ENCODE measurements at places on chromosomes 3 and 15.

GRCh38 chr3:101166150-101166549, 154.2 kb downstream of the IMPG2 start:
- DNase-seq, result no peak

DNA sequence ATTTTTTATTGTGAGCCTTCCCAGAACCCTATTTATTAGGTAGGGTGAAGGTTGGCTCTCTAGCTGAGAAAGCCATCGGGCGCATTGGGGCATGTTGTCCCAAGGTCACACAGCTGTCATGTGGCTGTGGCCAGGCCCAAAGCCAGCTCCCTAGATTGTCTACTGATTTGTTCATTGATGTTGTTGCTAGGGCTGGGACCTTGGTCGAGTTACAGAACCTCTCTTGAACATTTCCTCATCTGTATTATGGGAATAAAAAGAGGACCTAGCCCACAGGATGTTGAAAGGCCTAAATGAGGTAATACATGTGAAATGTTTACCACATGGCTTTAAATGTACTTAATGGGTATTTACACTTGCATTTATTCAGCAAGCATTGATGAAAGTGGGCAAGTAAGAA, 252.5 kb downstream of the SUCLG2 start:
- no peak for DNase-seq

GRCh38 chr3:72100080-72100511, 315.1 kb upstream of the PROK2 start:
- DNase-seq, result no peak

DNA sequence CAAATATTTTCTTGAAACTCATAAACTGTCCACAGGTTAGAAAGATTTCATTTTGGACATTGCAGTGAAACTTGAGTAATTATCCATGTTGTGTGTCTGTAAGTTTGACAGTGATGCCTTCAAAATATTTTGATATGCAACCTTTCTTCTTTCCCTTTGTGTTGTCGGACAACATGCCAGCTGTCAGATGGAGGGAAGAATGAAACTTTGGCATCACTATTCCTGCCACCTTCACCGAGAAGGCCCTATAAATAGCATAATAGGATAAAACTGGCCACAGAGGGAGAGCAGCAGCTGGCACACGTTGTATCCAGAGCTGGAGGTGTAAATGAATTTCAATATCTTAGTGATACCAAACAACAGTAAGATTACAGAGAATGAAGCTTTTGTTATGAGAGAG, 436.7 kb upstream of the CFAP20DC start:
- DNase-seq, result no peak

GRCh38 chr3:108225221-108225620, 3.0 kb upstream of the IFT57 start:
- no peak for DNase-seq

GRCh38 chr3:165502707-165503106, 306.5 kb upstream of the SLITRK3 start:
- DNase-seq, result no peak

DNA sequence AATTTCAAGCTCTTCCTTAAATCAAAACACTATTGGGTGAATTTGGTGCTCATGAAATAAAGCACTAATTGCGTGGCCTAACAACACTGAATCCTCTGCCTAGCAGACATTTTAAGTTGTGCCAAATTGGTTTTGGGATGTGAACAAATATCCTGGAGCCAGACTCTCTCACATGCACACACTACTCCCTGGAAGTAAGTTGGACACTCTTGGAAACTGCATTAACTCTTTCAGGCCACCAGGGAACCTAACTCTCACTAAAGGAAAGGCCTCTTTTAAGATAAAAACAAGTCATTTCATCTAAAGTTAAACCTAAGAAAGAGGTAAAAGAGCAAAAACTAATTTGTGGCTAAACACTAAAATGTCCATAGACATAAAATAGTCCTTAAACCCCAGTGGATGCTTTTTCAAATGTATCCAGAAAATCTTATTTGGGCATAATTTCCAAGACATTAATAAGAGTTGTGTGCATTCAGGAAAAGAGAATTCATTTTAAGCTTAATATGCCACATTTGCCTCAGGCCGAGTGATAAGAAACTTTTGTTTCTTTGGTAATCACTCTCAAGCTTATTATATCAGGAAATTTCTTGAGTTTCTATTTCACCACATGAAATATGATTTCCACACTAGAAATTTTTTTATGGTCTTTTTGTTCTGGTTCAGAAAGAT, 61.8 kb downstream of the ZBTB20 start:
- no peak for DNase-seq

GRCh38 chr3:190676481-190676880, 162.6 kb downstream of the IL1RAP start:
- no peak for DNase-seq

DNA sequence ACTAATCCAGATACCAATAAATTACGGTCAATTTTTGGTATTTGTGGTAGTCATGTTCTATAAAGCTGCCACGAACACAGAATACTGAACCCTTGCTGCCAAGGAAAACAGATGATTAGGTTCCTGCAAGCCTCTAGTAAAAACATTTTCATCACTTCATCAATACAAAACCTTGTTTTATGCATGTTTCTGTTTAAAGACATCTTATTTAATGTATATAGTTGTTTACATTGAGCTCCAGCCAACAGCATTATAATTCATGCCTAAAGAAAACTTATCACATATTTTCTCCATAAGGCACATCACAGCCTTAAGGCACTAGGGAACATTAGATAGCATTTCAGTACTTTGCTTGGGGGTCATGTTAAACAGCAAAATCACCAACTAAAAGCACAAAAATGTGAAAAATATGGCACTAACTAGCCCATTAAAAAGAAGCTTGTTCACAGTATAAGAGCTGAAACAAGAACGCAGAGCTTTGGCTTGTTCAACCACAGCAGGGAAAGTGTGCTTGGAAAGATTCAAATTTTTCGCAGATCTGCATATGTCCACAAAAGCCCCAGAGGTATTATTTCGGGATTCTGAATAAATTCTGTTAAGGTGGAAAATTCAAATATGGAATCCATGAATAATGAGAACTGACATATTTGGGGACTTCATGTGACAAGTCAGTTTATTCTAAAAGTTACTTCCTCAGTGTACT, 27.7 kb downstream of the POLQ start:
- no peak for DNase-seq

- DNase-seq, result no peak
These were observed 1.1 kb upstream of the MAGEF1 start for GRCh38 chr3:184713040-184713355.

GRCh38 chr3:144777906-144778305, 806.3 kb downstream of the DIPK2A start:
- no peak for DNase-seq

DNA sequence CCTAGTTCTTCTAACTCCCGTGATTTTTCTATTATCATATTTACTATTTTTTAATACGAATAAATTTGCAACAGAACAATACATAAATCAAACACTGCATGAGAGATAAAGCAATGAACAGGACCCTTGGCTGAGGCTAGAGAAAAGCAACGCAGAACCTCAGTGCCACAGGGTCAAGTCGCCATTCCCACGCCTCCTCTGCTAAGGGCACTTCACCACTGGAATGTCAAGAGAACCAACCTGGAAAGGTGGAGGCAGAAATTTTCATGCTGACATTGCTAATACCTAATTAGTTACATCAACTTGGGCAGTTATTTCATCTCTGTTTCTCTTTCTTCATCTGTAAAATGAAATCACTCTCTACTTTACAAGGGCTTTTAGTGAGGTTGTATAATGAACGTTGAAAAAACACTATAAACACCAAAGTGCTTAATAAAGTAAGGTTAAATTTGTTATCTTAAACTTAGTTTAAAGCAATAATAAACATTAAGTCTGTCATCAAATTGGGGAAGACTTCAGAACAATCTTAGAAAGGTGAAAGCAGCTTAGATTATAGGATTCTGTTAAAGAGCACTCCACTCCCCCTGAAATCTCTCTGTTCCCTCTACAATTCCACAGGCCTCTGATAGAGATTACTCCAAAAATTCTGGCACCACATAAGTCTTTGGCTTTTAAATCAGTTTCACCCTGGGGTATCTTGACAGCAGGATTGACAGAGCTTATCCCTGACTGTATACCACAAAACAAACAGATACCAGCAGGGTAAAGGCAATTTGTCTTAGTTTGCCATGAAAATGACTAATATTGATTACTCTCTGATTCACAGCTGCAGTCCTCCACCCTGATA, 41.9 kb downstream of the PLCH1 start:
- DNase-seq, result no peak

DNA sequence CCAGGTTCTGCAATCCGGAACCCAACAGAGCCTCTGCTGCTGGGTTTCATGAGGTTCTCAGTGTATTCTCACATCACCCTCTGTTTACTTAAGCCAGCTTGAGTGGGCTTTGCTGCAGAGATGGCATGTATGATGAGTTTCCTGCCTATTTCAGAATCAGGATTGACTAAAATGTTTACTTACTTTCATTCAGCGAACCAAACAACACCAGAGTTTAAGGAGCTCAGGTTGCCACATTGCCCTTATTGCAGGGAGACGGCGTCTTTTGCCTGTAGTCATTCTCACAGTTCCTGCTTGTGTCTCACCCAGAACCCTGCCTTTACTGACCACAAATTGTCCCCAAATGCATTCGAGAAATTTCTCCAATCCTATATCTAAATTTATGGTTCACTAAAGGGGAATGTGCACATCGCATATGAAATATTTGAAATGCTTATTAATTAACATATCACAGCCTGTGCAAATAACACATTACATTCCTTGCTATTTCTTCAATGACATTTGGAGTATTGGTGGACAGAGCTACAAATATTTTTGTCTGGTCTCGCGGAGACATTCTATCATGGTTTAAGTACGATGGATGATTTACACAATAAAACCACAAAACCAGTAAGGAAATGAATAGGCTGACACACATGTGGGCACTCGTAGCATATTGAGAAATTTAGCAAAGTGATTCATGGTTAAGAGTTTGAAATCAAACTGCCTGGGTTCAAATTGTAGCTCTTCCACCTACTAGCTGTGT, 377.2 kb upstream of the CFAP20DC start:
- DNase-seq, result no peak

DNA sequence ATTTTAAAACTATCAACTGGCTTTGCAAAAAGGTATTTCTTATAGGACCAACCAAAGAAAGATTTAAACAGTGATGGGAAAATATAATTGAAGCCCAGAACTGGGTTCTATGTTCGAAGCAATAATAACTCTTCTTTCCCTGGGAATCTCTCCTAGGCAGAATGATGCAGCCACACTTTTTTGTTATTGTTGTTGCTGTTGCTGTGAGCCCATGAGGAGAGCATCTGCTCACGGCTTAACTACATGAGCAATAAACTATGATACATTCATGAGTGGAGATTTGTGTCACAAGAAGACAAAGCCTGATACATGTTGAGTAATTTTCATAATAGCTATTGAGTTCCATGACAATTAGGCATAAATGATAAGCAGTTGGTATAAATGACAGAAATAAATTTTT, 80.5 kb downstream of the CRTC3 start:
- DNase-seq, result no peak

GRCh38 chr15:70240082-70240481, 142.4 kb upstream of the TLE3 start:
- DNase-seq, result no peak

GRCh38 chr3:106208251-106208650, 339.4 kb upstream of the CBLB start:
- DNase-seq, result no peak

- no peak for DNase-seq
These were observed 1.4 kb downstream of the ACTC1 start for GRCh38 chr15:34793901-34794300.

GRCh38 chr15:101562428-101563059, 73.0 kb upstream of the PCSK6 start:
- DNase-seq, result no peak

- no peak for DNase-seq
These were observed 279.9 kb upstream of the UMPS start for GRCh38 chr3:124450366-124450765.

DNA sequence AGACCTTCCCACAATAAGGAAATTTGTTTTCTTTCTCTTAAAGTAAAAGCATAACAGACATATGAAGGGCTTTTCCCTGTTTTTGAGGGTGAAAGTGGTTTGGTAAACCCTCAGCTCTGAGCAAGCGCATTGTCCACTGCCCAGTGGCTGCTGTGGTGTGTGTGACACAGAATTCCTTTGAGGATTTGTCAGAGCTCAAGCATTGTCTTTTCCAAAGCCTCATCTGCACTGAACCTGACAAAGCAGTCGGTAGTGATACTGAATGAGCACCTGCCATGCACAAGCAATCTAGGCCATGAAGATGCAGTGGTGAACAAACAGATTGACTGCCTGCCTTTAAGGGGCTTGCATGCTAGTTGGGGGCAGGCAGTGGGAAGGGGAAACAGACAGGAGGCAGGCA, 128.3 kb downstream of the PLCL2 start:
- no peak for DNase-seq

- no peak for DNase-seq
These were observed 389 bp upstream of the CCNB2 start for GRCh38 chr15:59104602-59104911.

DNA sequence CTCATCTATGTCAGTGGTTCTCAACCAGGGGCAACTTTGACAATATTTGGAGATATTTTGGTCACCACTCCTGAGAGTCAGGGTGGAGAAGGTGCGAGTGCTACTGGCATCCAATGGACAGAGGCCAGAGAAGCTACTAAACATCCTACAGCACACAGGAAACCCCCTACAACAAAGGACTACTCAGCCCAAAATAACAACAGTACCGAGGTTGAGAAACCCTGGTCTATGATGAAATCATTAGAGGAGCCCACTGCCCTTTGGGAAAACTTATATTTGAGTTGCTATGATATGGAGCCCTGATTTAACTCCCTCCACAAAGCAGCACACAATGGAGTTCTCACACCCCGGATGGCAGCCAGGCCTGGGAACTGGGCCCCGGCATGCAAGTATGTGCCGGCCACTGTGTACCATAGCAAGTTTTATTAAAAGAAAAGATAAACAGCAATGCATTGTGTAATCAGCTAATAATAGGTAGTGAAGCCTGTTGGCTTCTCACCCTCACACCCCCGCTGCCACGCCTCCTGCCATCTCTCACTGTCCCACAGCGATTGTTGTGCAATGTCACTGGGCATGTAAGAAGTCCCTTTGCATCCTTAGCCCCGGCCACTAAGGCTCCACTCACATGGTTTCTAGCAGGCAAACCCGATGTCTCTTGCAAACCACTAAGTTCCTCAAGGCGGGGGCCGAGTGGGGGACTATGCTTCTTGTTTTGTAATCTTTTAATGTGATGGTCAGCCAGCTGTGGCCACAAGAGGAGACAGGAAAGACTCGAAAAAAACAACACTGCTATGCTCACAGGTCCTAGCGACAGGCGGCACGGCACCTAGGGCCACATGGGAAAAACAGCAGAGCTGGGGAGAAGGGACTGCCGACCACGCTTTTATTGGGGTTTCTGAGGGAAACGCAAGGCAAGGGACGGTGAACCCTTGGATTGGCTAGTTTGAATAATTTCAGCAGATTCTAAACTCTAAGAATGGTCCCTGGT, 110.0 kb downstream of the AQP9 start:
- DNase-seq, result no peak
